Muscle of arm (tissue), 14 donors: ENCODE measurements at places on chromosomes 12 and 14. TPM values are rescaled to one million over a fixed set of nuclear protein-coding genes. Genes with fewer than 3 reads are reported as not detected.

The KLRK1 gene
- 0.76 TPM for polyA plus RNA-seq

The NOS1 gene
- 0.19 TPM for polyA plus RNA-seq

The ADAM21 gene
- 0.32 TPM for polyA plus RNA-seq

The FAM161B gene
- 9.0 TPM for polyA plus RNA-seq

The CLEC2D gene
- polyA plus RNA-seq = 18.7 TPM

The CLEC9A gene
- 0.17 TPM for polyA plus RNA-seq

The PIGH gene
- 15.8 TPM for polyA plus RNA-seq
